ENCODE measurements at places on chromosomes 7 and 10. TPM values are rescaled to one million over a fixed set of nuclear protein-coding genes. Genes with fewer than 3 reads are reported as not detected.

DNA sequence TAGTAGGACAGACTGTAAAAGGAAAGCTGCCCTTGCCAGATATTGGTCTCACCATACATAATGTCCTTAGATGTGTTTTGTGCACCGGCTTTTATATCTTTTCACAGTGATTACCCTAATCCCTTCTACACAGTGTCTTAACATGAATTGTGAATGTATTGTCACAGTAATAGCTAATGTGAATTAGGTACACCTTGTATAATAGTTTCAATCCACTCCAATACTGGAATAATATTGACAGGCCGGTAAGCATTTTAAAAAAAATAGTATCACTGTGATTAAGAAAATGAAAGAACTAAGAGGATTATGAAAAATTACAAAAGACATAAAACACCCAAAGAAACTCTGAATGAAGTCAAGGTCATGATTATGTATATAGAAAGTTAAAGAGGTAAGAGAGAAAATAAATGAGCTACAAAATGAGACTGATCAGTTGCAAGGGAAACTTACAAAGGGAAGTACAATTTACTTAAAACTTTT, 420.9 kb downstream of the PLXDC2 start:
- no peak for DNase-seq

Gene SOSTDC1
- 50.0 TPM for polyA plus RNA-seq

DNA sequence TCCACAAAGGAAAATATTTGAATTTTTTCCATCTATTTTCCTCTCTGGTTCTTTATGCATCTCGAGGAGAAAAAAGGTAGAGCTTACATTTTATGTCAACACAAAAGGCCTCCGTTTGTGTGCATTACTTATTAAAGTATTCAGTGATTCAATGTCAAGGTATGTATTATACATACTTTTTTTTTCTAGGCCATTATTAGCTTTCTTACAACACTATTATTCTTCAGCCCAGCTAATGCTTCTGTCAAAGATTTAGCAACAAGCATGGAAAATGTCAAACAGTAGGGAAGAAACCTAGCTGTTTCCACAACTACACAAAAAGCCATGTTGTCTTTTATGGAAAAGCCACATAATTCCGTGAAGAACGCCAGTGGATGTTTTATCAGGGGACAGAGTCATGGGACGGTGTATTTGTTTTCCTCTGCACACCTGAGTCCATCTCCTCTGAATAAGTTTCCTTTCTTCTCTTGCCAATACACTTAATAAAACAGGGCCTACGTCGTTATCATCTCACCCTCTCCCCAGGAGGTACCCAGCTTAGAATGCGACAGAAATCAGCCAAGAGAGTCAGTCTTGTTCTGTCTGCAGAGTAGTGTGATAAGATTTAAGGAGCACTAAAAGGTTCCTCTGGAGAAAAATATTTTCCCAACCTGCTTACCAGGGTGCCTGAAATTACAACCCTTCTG, 209.7 kb upstream of the AUTS2 start:
- no peak for DNase-seq

Gene ZNF804B
- polyA plus RNA-seq = 0.17 TPM

- no peak for DNase-seq
Observed at GRCh38 chr7:50497068-50497642, 47.0 kb upstream of the FIGNL1 start.

Gene SNCG
- 17.1 TPM for polyA plus RNA-seq

- DNase-seq = no peak
Observed at GRCh38 chr10:79222186-79222585, 125.1 kb upstream of the PPIF start.

- no peak for DNase-seq
Observed at GRCh38 chr10:4635883-4636282, 190.1 kb upstream of the AKR1E2 start.

DNA sequence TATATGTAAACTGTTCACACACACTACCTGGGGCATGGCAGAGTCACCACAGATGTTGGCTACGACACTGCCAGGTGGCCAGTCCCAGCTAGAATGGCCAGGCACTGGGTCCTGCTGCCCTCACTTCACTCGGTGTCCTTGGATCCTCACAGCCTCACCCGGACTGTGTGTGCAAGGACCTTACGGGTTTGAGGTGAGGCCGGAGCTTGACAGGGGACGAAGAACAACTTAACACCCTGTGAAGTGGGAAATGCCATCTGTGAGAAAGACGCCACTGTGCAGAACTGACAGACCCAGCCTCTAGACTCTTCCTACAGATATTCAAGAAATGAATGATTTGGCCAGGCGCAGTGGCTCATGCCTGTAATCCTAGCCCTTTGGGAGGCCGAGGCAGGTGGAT, 46.7 kb downstream of the KLRG2 start:
- no peak for DNase-seq

Gene EPHB6
- polyA plus RNA-seq = 27.8 TPM

- DNase-seq = no peak
Observed at GRCh38 chr10:46530249-46531186, 25.9 kb downstream of the GPRIN2 start.

Gene MTURN
- polyA plus RNA-seq = 81.0 TPM

DNA sequence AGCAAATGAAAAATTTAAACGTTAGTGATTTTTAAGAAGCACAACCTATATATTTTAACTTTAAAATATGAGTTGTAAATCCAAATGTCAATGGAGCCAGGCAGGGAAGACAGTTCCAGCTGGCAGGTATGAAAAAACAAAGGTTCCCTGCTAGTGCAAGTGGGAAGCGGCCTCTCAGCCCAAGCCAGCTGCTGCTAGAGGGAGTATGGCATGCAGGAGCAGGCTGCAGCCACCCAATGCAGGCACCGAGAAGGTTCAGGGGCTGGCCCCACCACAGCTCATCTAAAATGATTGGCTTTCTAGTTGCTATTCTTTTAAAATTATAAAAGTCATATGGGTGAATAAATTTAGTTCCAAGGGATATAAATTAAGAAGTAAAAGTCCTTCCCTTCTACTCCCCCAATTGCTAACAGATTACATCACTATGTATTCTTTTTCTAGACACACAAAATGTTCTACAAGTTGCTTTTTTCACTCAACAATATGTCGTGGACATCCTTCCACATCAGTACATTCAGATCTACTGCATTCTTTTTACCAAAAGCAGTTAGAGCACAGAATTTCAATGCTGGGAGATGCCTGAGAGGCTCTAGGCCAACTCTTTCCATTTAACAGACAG, 69.3 kb downstream of the SGMS1 start:
- no peak for DNase-seq

GRCh38 chr7:153383781-153384180, 624.2 kb downstream of the ACTR3B start:
- DNase-seq = no peak

Gene BUB3
- polyA plus RNA-seq = 114 TPM

Gene ADRB1
- not detected for polyA plus RNA-seq

DNA sequence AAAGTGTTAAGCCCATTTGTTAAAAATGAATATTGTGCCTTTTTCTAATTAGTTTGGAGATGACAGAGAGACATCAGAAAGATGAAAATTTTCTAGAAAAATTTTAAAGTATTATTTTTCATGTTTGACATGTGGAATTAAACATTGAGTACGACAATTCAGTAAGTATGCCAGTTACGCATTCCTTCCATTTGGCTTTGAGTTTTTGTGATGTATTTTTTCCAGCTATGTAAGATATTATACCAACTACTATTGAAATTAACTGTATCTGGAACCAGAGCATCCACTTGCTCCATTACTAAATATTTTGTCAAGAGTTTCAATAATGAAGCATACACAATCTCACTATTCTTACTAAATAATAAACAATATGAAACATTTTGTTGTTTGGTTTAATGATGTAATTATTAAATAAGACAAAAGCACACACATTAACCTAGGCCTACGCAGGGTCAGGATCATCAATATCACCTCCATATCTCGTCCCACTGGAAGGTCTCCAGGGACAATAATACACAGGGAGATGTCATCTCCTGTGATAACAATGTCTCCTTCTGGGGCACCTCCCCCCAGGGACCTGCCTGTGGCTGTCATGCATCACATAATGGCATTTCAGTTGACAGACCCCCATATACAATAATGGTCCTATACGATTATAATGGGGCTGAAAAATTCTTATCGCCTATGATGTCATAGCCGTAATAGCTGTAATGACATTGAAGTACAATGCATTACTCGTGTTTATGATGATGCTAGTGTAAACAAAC, 274.1 kb downstream of the REEP3 start:
- no peak for DNase-seq

Gene PTF1A
- not detected for polyA plus RNA-seq

Gene ADAP1
- polyA plus RNA-seq = 17.3 TPM

DNA sequence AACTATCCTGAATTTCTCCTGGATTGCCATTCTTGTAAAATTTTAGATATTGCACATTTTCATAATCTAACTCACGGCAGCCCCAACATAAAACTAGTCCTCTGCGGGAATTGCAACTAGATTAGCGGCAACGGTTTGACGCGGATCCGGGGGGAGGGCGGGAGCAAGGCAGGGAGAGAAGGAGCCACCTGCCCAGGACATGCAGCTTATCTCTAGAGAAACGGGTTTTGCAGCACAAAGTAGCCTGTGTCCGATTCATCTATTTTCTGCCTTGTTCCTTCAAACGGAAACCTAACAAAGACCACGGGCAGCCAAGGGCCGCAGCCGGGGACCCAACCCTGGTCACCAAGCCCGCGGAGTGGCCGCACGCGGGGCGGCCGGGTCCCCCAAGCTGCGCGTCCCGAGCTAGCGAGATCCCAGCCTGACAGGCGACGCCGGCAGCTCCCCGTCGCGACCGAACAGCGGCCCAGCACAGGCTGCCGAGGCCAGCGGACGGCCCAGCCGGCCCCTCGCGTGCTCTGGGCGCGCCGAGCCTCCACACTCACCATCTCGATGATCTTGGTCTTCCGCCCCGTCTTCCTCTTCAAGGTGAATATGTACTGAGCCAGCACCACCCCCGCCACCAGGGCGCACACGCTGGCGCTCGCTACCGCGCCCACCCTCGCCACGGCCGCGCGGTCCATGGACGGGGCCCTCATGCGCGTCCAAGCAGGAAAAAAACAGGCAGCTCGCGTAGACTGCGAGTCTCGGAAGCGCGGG, at the start of gene NT5C3A:
NT5C3A (minus strand) TSS at position 754 of the 759 bp plus-strand sequence; CDS start at position 683, 71 bp downstream.
- peak; percentile 35 for DNase-seq

GRCh38 chr7:122544463-122544862, 154.5 kb downstream of the RNF133 start:
- no peak for DNase-seq

DNA sequence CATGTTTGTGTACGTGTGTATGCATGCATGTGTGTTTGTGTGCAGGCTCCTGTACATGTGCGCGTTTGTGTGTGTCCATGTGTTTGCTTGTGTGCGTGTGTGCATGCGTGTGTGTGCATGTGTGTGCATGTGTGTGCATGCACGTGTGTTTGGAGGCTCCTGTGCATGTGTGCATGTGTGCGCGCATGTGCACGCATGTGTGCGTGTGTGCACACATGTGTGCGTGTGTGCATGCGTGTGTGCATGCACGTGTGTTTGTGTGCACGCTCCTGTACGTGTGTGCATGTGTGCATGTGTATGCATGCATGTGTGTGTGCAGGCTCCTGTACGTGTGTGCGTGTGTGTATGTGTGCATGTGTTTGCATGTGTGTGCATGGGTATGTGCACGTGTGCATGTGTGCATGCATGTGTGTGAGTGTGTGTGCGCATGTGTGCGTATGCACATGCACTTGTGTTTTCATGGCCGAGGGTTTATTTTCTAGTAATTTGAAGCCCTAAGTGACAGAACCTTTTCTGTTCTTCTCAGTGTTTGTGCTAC, 59.2 kb downstream of the INPP5A start:
- DNase-seq = no peak

GRCh38 chr7:16754856-16755317, 1.3 kb downstream of the TSPAN13 start:
- DNase-seq = no peak

Gene IMPDH1
- polyA plus RNA-seq = 30.5 TPM

Gene TMEM26
- polyA plus RNA-seq = 6.9 TPM

- DNase-seq = no peak
Observed at GRCh38 chr7:9307131-9307530, 873.7 kb downstream of the NXPH1 start.

- no peak for DNase-seq
Observed at GRCh38 chr7:143399642-143400041, 9.0 kb downstream of the EPHA1 start.

- no peak for DNase-seq
Observed at GRCh38 chr10:2150288-2150687, 413.0 kb upstream of the ADARB2 start.

Gene IL6
- polyA plus RNA-seq = not detected

Gene CPEB3
- 2.8 TPM for polyA plus RNA-seq

All from renal pelvis (tissue), 12 donors.